ENCODE measurements at places on chromosomes 5 and 9.

GRCh38 chr5:96742538-96742937 lies 65.2 kb downstream of the ERAP1 start:
- no peak for DNase-seq

GRCh38 chr9:91946653-91947488 lies 3.2 kb downstream of the ROR2 start:
- DNase-seq = no peak

GRCh38 chr9:135910216-135910615 lies 2.9 kb upstream of the CAMSAP1 start:
- no peak for DNase-seq

GRCh38 chr9:34070606-34071324 lies 22.1 kb upstream of the UBAP2 start:
- no peak for DNase-seq

DNA sequence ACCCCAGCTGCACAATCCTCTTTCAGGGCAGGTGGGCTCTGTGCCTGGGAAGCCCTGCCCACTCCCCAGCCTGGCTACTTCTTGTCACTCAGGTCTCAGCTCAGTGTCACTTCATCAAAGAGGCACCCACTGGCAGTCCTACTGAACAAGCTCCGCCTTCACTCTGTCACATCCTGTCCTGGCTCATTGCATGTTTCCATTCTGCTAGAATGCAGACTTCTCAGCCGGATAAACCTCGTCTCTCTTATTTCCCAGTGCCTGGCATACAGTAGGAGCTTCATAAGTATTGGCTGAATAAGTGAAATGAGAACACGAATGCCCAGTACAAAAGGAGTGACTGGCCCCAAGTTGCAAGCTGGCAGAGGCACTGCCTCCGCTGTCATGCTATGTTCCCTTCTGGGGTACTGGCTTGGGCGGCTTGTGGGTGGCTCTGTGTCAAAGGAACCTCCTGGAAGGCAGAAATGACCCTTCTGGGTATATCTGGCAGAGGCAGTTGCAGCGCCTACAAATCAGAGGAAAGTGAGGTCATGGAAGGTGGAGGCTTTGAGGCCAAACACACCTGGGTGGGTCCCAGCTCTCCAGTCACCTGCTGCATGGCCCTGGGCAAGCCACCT lies 98.3 kb upstream of the PHYKPL start:
- no peak for DNase-seq

- DNase-seq = no peak
These were observed 124.9 kb upstream of the SMARCA2 start for GRCh38 chr9:1890201-1890600.

GRCh38 chr5:59317023-59317773 lies 576.3 kb downstream of the PDE4D start:
- DNase-seq = no peak

- no peak for DNase-seq
These were observed 1.8 kb downstream of the RALGDS start for GRCh38 chr9:133119103-133119845.

- no peak for DNase-seq
These were observed 16.2 kb downstream of the GPX3 start for GRCh38 chr5:151036556-151036955.

DNA sequence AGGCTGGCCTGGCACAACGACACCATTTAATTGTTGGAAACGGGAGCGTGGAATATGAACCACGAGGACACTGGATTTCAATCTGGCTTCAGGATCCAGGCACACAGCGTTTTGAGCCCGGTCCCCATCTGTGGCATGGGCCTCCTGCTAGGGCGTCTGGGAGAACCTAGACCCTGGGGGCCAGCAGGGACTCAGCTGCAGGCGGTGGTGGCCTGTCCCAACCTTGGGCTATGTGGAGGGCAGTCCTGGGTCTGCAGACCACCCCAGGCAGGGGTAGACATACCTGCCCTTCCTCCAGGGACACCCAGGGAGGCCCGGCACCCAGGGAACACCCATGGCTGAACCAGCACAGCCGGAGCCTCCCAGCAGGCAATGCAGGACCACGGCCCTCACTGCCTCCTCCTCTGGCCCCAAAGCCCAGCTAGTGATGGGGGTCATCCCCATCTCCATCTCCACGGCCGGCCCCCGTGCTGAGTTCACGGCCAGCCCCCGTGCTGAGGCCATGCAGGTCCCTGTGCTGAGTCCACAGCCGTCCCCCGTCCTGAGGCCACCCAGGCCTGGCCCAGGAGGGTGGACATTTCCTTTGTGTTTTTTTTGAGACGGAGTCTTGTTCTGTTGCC lies 18.5 kb upstream of the UBAC1 start:
- no peak for DNase-seq

DNA sequence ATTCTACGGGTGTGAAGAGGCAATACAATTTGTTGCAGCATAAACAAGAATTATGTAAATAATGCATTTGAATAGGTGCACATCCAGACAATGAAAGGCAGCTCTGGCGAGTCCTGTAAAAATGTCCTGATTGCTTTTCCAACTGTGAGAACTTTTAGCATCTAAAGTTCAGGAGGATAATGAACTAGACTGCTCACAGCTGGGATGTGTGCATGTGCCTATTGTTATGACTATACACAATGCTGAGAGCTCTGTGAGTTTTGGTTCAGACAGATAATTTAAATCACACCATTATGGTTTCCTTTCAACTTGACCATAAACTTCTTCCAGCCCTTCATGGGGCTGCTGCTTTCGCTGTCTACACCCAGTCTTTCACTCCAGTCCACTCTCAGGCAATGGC lies 99.9 kb downstream of the PLK2 start:
- no peak for DNase-seq

DNA sequence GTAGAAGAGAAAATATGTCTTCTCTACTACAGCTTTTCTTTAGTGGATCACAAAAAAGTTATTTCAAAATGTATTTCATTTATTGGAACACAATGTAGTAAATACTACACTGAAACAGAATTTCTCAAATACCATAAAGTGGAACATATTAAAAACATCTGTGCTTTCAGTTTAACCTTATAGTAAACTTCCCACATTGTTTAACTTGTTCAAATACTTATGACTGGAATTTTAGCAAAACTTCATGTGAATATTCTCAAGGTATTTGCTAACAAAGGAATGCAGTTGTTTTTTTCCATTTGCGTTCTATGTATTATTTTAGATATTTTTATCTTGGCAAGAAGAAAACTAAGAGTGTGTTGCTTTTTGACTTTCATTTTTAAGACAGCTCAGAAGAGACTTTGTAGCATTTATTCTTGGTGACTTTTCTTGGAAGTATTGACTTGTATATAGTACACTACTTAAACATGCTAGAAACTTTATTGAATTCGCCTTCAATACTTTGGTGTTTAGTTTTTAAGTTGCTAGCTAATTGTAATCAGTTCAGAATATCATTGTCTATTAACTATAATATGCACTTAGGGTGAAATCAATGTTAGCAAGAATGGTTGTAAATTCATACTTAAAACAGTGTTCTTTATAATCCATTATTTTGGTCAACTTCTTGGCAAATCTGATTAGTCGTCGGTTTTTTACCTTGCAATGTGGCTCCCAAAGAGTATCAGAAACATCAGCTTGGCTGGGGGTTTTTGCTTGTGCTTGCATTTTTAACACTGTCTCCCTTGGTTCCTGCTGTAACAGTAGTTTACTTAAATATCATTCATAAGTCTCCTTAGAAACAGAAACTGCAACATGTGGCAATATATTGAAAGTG lies 5.0 kb upstream of the RHOBTB3 start:
- DNase-seq = no peak

DNA sequence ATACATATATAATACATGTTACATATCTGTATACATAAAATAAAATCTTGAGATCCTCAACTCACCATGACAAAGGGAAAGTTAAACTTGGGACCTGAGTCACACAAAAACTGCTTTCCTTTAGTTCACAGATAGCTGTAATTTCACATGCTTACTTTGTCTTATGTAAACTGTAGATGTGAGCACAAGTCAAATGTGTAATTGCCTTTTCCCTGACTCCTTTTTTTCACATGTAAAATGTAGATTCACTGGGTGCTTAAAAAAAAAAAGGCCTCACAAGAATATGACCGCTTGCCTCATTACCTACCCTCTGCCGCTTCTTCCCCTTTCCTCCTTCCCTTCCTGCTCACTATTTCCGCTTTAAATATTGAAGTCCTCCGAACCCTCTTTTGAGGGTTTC lies 21.9 kb upstream of the FAM169A start:
- DNase-seq = no peak

GRCh38 chr9:122904466-122904822 lies 715 bp downstream of the RC3H2 start:
- DNase-seq = no peak

- DNase-seq = no peak
These were observed 364.4 kb downstream of the CSNK1G3 start for GRCh38 chr5:123876276-123876790.

DNA sequence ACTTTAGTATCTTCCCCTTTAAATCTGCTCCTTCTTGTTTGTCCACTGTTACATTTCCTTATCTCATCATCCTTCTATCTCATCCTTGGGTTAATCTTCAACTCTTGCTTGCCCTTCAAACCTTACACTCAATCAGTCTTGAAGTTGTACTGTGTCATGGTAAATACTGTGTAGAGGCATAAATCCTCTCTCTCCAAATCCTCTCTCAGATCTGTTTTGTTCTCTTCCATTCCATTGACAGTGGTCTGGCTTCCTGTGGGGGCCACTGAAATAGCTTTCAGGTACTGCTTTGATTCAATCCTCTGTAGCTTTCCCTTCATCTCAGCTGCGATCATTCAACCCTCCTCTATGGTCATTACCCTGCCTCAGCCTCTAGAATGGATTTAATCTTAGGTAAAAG lies 104.0 kb downstream of the PLCXD3 start:
- no peak for DNase-seq

GRCh38 chr9:122134822-122135528 lies 24.6 kb downstream of the NDUFA8 start:
- no peak for DNase-seq

DNA sequence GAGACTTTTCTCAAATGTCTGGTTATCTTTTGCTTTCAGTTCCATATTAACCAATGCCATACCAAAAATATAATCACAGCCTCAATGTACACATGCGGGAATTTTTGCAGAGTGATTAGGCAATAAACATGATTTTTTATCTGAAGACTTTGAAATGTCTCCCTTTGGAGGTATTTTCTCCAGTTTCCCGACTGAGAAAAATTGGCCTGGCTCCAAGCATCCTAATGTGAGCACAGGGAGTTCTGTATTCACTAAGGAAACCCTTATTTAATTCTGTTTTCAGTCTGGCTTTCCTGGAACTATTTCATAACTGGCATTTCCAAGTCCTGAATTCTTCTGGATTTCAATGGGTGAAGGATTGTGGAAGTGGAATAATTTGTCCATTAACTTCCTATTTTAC lies 8.5 kb downstream of the HCN1 start:
- no peak for DNase-seq

DNA sequence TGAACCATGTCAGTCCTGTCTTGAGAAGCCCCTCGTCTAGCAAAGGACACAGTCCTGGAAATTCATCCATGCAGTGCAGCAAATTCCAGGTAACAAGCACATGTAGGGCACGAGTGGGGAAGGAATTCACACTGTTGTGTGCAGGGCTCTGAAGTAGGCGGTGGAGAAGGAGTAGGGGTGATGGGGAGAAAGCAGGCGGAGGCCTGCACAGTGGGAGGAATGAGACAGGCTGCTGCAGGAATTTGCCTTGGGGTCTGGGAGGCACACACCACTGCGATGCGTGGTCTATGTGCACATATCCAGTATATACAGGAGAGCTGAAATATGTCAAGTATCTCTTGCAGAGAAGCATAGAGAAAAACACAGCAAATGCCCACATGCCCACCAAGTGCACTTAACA lies 249.2 kb upstream of the IRX2 start:
- no peak for DNase-seq

DNA sequence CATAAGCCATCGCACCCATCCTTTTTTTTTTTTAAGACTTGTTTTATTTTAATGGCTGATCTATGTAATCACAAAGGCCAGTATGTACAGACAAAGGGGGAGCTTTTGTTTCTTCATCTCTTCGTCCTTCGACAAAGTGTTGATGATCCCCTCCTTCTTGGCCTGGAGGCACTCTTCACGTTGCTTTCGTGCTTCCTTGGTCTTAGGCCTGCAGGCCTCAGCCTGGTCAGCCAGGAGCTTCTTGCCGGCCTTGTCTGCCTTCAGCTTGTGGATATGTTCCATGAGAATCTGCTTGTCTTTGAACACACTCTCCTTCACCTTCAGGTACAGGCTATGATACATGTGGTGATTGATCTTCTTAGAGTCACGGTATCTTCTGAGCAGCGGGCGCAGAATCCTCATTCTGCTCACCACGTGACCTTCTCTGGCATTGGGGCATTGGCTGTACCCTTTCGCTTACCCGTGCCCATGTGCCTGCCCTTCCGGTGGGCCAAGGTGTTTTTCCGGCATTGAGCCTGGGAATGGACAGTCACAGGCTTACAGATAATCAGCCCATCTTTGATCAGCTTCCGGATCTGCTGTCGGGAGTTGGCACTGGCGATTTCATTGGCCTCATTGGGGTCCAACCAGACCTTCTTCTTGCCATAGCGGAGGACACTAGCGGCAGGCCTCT lies 36.0 kb downstream of the TLX3 start:
- no peak for DNase-seq

DNA sequence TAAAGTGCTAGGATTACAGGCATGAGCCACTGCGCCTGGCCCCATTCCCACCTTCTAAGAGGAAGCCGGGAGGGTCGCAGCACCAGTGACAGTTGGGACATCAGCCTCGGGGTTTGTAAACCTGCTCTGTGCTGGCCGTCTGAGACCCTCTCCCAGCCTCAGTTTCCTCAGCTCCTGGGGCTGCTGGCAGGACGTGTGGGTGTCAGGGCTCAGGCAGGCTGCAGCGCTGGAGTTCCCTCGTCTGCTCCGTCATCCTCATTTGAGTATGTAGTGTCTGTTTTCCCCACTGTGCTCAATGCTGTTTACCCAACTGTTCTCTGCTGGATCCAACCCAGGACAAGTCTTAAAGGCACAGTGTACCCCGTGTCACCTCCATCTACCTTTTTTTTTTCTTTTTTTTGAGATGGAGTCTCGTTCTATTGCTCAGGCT lies 2.0 kb upstream of the NINJ1 start:
- DNase-seq = no peak

GRCh38 chr9:111991179-111991578 lies 94.6 kb downstream of the UGCG start:
- DNase-seq = no peak

DNA sequence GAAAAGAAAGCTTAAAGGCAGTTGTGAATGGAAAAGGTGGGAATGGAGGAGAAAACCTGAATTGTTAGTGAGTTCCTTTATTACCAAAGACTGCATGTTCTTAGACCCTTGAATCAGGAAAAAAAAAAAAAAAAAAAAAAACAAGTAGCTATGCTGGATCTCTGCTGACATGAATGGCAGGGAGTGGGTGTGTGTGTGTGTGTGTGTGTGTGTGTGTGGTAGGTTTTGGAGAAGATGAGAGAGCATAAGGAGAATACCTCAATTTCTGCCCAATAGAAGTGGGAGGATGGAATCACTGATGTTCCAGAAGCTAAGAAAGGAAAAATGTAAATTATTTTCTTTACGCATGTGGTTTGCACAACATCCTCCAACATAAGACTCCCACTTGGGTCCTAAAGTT lies 25.5 kb upstream of the NR4A3 start:
- no peak for DNase-seq

GRCh38 chr5:146880966-146881365 lies 2.4 kb upstream of the PPP2R2B start:
- no peak for DNase-seq
